ENCODE measurements at places on chromosomes 7 and 10.

DNA sequence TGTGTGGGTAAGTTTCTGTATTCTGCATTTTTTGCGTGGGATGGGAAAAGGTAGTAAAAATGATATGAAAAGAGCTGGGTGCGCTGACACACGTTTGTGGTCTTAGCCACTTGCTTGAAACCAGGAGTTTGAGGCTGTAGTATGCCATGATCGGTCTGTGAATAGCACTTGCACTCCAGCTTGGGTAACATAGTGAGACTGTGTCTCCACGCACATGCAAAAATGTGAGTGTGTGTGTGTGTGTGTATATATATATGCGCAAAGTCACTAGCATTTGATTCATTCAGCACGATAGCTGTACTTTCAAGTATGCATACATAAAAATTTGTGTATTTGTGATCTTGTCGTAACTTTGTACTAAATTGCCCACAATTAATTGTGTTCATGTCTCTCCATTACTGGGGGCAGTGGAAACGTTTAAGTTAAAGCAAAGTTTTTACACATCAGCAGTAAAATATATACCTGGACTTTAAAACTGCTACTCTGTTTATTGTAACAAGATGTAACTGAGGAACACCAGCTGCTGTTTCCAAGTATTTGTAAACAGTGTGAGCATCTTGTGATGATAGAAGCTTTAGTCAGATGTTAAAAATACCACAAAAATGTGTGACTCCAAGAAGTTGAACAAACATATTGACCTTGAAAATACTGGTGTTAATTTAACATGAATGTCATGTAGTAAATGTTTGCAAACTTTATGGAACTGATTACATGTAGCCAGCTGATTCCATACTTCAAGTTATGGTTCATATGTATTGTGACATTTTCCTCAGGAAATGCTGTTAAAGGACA is 1.6 kb downstream of the ZRANB1 start:
- no peaks in the 10 kb centered on the region for H3K27me3 ChIP-seq
- H3K4me3 ChIP-seq, result peak overlapping the region; percentile 49
- H3K36me3 ChIP-seq, result peaks cover 8% of the 10 kb centered on the region
- peaks cover 68% of the 10 kb centered on the region for H3K4me1 ChIP-seq
- DNase-seq, result no peak

DNA sequence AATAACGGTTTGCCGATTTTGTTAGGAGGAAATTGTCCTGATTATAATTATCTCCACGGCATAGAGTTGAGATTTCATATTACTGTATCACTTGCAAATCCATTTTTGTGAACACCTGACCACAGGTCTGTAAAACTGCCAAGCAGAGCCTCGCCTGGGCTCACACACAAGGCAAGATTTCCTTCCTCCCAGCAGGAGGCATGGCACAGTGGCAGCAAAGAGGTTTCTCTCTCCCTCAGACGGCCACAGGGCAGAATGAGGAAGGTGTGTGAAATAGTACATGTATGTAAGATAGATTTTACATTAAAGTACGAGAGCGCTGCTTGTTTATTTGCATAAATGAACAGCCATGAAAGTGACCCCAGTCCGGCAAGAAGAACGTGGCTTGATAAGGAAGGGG is 130.1 kb downstream of the CELF2 start:
- no peaks in the 10 kb centered on the region for H3K27me3 ChIP-seq
- no peak for DNase-seq
- H3K4me3 ChIP-seq, result peak overlapping the region; percentile 75

DNA sequence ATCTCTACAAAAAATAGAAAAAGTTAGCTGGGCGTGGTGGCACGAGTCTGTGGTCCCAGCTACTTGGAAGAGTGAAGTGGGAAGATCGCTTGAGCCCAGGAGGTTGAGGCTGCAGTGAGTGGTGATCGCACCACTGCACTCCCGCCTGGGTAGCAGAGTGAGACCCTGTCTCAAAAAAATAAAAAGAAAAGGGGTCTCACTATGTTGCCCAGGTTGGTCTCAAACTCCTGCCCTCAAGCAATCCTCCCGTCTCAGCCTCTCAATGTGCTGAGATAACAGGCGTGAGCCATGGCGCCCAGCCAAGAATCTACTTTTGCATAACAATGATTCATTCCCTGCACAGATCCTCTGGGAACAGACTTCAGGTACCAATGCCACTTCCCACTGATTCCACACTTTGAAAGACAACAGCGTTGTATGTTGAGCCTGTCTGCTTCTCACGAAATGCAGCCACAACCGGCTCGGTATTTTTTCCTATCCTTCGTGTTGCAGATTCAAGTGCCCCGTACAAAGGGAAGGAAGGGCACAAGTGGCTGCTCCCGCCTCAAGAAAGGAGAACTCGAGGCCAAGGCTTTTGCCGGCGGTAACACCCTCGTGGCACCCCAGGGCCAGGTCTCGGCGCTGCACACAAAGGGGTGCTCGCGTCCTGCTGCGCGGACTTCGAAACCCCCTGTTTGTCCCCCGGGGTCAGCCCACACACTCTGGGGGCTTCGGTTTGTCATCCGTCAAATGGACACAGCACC is 745 bp downstream of the DAGLB start:
- peaks cover 6% of the 10 kb centered on the region for H3K36me3 ChIP-seq
- H3K27ac ChIP-seq, result peak overlapping the region; percentile 95
- peaks cover 56% of the 10 kb centered on the region for H3K4me1 ChIP-seq

GRCh38 chr10:14162629-14163344 is 167.9 kb downstream of the FRMD4A start:
- no peaks in the 10 kb centered on the region for H3K36me3 ChIP-seq
- no peak overlapping the region for H3K4me3 ChIP-seq
- no peak overlapping the region for H3K27ac ChIP-seq
- H3K4me1 ChIP-seq, result no peaks in the 10 kb centered on the region
- H3K27me3 ChIP-seq, result peaks cover 36% of the 10 kb centered on the region
- DNase-seq, result no peak

- no peaks in the 10 kb centered on the region for H3K4me1 ChIP-seq
- DNase-seq, result no peak
Measured at GRCh38 chr7:94452239-94452638, 57.4 kb upstream of the CASD1 start.

GRCh38 chr7:131555552-131556052 is 826 bp downstream of the PODXL start:
- H3K27ac ChIP-seq, result no peak overlapping the region
- H3K4me1 ChIP-seq, result peaks cover 21% of the 10 kb centered on the region
- DNase-seq, result no peak
- peaks cover 39% of the 10 kb centered on the region for H3K27me3 ChIP-seq
- H3K4me3 ChIP-seq, result peak overlapping the region; percentile 82
- no peaks in the 10 kb centered on the region for H3K36me3 ChIP-seq

- H3K36me3 ChIP-seq, result peaks cover 2% of the 10 kb centered on the region
- no peak for DNase-seq
- H3K27me3 ChIP-seq, result peaks cover 15% of the 10 kb centered on the region
- peaks cover 18% of the 10 kb centered on the region for H3K4me1 ChIP-seq
- H3K4me3 ChIP-seq, result peak overlapping the region; percentile 59
Measured at GRCh38 chr7:74307738-74308505, 18.7 kb downstream of the CLIP2 start.

DNA sequence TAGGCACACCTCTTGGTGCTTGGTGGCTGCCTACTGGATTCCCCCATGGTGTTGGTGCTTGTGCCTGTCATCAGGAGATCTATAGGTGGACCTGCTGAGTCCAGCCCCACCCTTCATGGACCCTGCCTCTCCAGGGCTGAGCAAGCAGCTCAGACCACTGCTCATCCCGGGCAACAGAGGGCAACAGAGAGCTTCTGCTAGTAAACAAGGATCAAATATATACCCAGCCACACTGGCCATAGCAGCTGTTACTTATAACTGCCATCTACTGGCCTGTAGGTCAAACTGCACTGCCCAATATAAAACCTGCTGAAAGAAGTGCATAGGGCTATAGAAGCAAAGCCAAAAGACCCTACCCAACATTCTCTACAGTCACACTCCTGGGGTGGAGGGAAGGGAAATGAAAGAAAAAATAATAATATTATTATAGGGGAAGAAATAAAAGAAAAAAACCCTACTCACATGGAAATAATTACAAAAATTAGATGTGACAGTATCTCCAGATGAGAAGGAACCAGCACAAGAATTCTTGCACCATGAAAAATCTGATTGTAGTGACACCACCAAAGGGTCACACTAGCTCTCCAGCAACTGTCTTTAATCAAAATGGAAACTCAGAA is 54.9 kb upstream of the ZNF800 start:
- peak; percentile 46 for DNase-seq
- peaks cover 25% of the 10 kb centered on the region for H3K4me1 ChIP-seq
- no peaks in the 10 kb centered on the region for H3K36me3 ChIP-seq
- no peak overlapping the region for H3K4me3 ChIP-seq

GRCh38 chr10:65993451-65993850 is 932.4 kb upstream of the LRRTM3 start:
- no peaks in the 10 kb centered on the region for H3K4me1 ChIP-seq
- DNase-seq, result no peak
- peaks cover 5% of the 10 kb centered on the region for H3K36me3 ChIP-seq
- no peaks in the 10 kb centered on the region for H3K27me3 ChIP-seq
- no peak overlapping the region for H3K27ac ChIP-seq
- H3K4me3 ChIP-seq, result no peak overlapping the region

GRCh38 chr10:80945264-80945880 is 407.7 kb downstream of the SH2D4B start:
- no peak overlapping the region for H3K4me3 ChIP-seq
- peaks cover 17% of the 10 kb centered on the region for H3K27me3 ChIP-seq
- H3K36me3 ChIP-seq, result no peaks in the 10 kb centered on the region
- no peaks in the 10 kb centered on the region for H3K4me1 ChIP-seq

DNA sequence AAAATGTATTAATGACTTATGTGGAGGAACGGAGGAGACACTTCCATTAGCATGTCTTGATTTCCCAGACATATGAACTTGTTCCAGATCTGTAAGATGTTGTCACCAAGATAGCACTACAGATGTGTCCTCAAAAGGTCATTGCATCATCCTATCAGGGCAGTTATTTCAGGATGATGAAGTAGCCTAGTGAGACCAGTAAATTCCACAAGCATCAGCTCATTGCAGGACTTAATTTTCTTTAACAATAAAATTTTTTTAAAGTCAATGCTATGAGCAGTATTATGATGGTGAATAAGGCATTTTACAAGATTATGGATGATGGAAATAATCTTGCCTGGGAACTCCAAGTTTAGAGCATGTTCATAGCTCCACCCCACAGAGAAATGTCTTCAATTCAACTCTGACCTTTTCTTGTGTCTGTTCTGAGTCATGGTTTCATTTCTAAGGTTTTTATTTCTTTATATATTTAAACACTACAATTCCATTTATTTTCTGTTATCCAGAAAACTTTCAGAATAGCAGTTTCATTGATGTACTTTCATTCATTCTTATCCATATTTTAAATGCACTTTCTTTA is 1203.3 kb upstream of the CELF2 start:
- H3K27me3 ChIP-seq, result no peaks in the 10 kb centered on the region
- H3K4me3 ChIP-seq, result no peak overlapping the region
- no peaks in the 10 kb centered on the region for H3K4me1 ChIP-seq

GRCh38 chr10:51369903-51370302 is 295.6 kb downstream of the PRKG1 start:
- no peak for DNase-seq
- H3K27ac ChIP-seq, result no peak overlapping the region
- no peaks in the 10 kb centered on the region for H3K4me1 ChIP-seq
- H3K36me3 ChIP-seq, result no peaks in the 10 kb centered on the region
- H3K4me3 ChIP-seq, result no peak overlapping the region

GRCh38 chr7:24368161-24368560 is 84.2 kb downstream of the NPY start:
- no peaks in the 10 kb centered on the region for H3K4me1 ChIP-seq
- H3K27me3 ChIP-seq, result peaks cover 21% of the 10 kb centered on the region
- H3K36me3 ChIP-seq, result no peaks in the 10 kb centered on the region
- no peak overlapping the region for H3K27ac ChIP-seq

DNA sequence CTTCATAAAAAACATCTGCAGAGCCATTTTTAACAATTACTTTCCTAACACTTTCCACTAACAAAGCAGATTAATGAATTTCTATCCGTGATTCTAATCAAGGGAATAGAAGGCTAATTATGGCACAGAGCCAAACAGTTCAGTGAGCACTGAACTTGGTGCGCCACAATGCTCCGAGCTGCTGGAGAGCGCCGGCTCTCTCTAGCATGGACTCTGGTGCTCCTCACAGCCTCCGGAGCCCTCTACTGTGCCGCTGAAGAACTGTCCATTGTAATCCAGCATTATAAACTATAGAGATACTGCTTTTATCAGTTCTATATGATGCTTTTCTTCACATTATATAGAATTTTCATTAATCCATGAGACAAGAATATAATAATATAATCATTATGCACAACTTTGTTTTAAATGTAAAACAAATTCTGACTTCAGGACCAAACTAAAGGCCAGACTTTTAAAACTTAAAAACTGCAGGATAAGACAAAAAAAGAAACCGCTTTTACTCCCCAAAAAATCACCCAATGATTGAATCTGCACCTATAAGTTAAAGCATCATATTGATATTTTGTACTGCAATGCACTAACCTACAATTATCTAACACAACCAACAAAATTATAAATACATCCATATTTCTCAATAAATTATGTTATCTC is 123.6 kb downstream of the RNF32 start:
- H3K27ac ChIP-seq, result no peak overlapping the region
- H3K36me3 ChIP-seq, result peaks cover 53% of the 10 kb centered on the region
- DNase-seq, result no peak
- no peak overlapping the region for H3K4me3 ChIP-seq
- peaks cover under 1% of the 10 kb centered on the region for H3K4me1 ChIP-seq
- H3K27me3 ChIP-seq, result no peaks in the 10 kb centered on the region

GRCh38 chr10:86340991-86341260 is 25.7 kb downstream of the GRID1 start:
- H3K27ac ChIP-seq, result no peak overlapping the region
- peaks cover 2% of the 10 kb centered on the region for H3K27me3 ChIP-seq

DNA sequence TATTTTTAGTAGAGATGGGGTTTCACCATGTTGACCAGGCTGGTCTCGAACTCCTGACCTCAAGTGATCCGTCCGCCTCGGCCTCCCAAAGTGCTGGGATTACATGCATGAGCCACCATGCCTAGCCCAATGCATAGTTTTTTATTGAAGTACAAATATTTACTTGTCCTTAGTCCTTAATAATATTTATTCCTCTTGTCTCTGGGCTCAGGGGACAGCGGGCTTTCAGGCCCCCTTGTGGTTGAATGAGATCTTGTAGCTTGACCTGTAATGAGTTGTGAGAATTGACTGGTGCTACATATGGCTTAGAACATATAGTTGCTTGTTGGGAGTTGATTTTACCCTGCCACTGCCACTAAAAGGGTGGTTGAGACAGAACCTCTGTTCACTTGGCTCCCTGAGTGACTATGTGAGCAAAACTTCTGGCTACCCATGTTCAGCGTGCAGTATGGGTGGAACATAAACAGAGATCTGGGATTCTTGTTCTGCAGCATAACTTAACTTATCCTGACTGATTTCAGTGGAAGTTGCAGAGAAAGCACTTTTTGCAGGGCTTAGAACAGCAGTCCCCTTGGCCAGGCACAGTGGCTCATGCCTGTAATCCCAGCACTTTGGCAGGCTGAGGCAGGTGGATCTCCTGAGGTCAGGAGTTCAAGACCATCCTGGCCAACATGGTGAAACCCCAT is 14.9 kb downstream of the CCL26 start:
- peaks cover under 1% of the 10 kb centered on the region for H3K4me1 ChIP-seq
- no peak overlapping the region for H3K4me3 ChIP-seq
- H3K36me3 ChIP-seq, result no peaks in the 10 kb centered on the region
- no peak for DNase-seq

GRCh38 chr7:27689591-27690164 is 27.0 kb upstream of the HIBADH start:
- peaks cover 2% of the 10 kb centered on the region for H3K36me3 ChIP-seq
- H3K27me3 ChIP-seq, result peaks cover 25% of the 10 kb centered on the region
- H3K4me1 ChIP-seq, result no peaks in the 10 kb centered on the region
- H3K27ac ChIP-seq, result no peak overlapping the region
- no peak overlapping the region for H3K4me3 ChIP-seq

All from naive thymus-derived CD8-positive, alpha-beta T cell (primary cell).